ENCODE measurements at places on chromosomes 3 and 15.

DNA sequence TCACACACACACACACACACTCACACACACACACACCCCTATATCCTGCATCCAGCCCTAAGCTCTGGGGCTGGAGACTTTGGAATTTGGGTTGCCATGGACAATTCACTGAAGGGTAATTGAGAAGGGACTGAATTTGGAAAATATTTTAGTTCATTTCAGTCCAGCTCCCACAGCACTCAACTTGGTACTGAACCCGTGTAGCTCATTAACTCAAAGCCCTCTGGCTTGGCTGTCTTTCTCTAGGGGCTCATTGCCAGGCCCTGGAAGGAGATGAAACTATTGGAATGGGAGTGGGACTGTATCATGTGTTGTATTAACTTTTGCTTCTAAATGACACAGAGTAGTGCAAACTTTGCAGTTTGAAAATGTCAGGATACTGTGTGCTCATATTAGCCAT lies 157.3 kb downstream of the EPHB1 start:
- DNase-seq: no peak

- DNase-seq: no peak
Observed at GRCh38 chr3:43909149-43909548, 218.4 kb downstream of the ABHD5 start.

GRCh38 chr15:77546050-77546501 lies 86.6 kb downstream of the LINGO1 start:
- no peak for DNase-seq

DNA sequence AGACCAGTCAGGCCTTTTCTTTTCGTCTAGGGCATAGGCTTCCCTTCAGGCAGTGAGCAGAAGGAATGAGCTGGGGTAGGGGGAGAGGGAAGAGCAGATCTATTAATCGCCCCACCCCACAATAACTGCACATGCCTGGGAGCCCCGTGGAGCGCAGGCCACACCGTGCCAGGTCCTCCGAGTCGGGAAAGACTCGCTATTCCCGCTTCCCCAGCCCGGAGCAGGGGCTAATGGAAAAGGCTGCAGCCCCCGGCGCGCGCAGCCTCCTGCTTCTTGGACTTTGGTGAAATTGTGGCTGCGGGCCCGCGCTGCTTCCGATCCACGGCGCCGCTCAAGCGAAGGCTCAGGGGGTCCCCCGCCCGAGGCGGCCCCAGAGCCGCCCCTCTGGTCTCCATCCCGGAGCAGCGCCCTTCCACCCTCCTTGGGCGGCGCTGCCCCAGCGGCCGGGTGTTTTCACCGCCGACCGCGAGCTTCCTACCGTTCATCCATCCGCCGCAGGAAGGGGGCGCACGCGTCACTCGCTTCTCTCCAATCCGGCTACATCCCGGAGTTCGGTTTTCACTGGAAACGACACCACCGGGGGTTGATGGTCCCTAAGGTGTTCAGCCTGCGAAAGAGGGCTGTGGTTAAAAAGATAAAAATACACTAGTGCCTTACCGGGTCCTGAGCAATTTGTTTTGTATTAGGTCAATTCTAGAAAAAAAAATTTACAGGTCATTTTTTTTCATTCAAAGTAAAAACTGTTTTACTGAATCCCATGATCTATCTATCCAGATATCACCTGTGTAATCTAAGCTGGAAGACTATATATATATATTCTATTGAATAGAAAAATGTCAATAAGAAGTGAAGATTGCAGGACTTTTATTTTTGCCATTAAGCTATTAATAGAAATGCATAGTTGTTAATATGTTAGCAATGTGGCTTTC lies 4.4 kb upstream of the SYNM start:
- DNase-seq: no peak

DNA sequence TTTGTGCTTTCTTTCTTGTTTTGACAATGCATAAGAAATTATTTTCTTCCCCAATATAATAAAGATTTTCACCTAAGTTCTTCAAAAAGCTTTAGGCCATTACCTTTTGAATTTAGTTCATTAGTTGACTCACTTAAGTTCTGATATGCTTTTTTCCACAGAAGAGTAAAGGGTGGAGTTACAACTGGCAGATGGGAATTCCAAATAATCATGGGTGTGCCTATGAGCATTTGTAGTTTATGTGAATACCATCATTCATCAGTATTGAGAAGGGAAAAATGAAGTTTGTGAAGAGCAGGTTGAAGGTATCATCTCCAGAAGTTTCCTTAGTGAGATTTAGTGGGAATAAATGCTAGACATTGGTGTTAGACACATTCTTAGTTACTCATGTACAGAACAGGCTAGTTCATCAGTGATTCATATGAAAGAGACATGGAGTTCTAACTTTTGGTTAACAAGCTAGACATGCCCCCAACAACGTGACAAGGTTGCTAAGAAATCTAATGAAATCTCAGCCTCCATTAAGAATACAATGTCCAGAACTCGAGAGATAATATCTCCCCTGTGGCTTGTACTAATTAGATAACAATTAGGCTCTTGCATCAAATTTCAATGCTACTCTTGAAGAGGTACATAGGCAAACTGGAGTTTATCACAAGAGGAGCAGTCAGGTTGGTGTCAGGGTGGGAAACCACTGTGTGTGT lies 16.9 kb upstream of the ALCAM start:
- no peak for DNase-seq

All from CD8-positive, alpha-beta memory T cell (primary cell).